ENCODE measurements at places on chromosomes 16 and 17.
A peak's percentile ranks its signal among the peaks of the same experiment; 100 is the strongest.

DNA sequence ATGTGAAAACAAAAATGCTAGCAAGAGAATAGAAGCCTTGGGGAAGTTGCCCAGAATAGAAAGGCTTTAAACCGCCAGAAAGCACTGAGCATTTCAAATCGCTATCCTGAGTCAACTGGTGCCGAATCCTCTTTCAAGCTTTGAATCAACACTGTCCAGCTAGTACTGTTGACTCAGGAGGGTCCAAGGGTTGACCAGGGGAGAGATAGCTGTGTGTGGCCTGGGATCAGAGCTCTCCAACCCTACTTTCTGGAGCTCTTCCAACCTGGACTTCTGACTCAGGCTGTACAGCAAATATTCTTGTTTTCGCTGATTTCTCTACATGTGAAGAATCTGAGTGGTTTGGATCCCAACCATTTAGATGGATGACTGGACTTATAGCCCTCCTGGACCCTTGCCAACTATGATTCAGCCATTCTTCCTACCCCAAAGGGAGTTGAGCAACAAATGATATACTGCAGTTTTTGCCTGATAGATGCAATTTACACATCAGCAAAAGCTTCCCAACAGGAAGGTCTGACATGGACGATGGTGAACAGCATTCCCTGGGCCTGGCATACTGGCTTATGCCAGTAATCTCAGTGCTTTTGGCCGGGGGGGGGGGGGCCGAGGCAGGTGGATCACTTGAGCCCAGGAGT lies 154.0 kb upstream of the SDK2 start:
- DNase-seq: peak; percentile 75

GRCh38 chr16:89561142-89561883 lies 831 bp downstream of the RPL13 start:
- DNase-seq: no peak

GRCh38 chr16:66474750-66475199 lies 47.7 kb downstream of the BEAN1 start:
- DNase-seq: no peak

GRCh38 chr16:72300892-72301291 lies 128.9 kb upstream of the PMFBP1 start:
- no peak for DNase-seq

DNA sequence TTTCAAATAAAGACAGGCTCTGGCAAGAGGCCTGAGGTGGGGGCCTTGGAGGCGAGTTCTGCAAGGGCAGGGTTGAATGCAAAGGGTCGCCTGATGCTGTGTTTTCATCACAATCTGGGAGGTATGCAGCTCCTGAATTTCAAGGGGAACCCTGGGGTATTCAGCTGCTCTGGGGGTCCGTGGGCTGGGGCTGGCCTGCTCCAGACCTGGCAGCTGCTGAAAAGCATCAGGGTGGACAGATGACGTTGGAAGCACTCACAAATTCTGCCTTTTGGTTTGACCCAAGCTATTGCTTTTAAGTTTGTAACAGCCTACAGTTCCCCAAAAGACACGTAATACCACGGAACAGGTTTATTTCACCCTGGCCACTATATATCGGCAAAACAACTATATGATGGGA lies 1.3 kb downstream of the DNAH17 start:
- DNase-seq: no peak

- DNase-seq: peak; percentile 31
Observed at GRCh38 chr16:75590920-75591843, 25.0 kb downstream of the GABARAPL2 start.

DNA sequence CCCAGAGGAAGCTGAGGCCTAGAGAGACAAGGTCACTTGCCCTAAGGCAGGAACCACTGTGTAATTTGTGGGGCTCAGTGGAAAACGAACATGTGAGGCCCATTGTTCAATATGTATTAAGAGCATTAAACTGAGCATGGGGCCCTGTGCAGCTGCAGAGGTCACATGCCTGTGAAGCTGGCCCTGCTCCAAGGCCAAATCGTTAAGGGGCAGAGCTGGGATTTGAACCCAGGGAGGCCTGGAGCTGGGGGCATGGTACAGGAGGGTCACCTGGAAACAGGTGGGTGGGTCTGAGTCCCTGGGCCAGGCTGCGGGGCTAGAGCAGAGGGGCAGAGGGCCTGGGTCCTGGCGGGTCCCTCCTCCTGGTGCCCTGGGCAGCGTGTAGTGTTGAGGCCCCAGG lies 19.7 kb downstream of the C16orf74 start:
- DNase-seq: no peak

GRCh38 chr16:58464916-58465731 lies 34.8 kb upstream of the NDRG4 start:
- no peak for DNase-seq

- no peak for DNase-seq
Observed at GRCh38 chr17:77387891-77388290, 247.1 kb downstream of the SEC14L1 start.

All from AG09319 (cell line).